ENCODE measurements at places on chromosomes 2 and 18.

- peak; percentile 49 for DNase-seq
Observed at GRCh38 chr2:230872968-230873660, 8.4 kb downstream of the ITM2C start.

DNA sequence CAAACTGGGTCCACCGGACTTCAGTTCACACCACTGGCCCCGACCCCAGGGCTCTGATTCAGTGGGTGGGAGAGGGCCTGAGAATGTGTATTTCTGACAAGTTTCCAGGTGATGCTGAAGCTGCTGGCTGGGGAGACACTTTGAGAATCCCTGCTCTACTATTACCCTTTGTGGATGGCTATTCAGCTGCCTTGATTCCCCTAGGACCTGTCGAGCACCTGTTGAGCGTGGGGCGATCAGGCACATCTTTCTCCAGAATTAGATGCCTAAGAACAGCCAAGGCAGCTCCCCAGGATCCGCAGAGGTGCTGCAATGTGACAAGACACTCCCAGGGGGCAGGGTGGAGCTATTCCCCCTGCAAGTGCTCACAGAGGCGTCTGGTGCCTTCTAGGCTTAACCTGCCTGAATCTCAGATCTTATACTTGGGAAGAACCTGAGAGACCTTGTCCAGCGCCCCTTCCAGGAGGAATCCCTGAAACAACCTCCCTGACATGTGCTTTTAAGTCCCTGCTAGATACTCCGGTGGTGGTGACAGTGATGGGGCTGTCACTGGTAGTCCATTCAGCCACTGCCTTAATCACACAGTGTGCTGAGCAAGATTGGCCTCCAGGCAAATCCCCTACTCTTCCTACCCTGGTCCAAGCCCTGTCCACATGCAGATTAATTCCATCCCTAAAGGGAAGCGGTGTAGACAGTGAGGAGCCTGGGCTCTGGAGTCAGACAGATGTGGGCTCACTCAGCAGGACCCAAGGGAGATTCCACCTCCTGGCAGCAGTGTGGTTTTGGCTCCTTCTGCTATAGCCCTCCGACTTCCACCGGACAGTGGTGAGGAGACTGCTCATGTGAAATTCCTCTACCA is 43.4 kb upstream of the OTOF start:
- DNase-seq: no peak

DNA sequence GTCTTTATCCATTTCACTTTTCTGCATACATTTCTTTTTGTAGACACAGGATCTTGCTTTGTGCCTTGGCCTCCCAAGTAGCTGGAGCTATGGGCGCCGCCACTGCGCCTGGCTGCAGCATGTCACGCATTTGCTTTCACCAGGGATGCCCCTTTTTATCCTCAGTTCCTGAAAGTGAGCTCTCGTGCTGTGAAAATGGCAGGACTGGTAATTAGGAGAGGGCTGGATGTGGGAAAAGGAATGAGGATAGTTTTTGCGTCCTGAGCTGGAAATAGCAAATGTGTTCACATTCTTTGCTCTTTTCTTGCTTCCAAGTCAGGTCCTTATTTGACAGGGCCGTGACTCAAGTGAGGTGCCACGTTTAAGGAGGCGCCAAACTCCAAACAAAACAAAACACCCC is 104.6 kb downstream of the LDLRAD4 start:
- no peak for DNase-seq

GRCh38 chr2:201915446-201915845 is 109.1 kb downstream of the CDK15 start:
- no peak for DNase-seq

- DNase-seq: no peak
Observed at GRCh38 chr2:234130777-234131181, 80.3 kb downstream of the SPP2 start.

Data from stimulated activated naive B cell treated with anti-CD40 and anti-IgM and Interleukin-4, amounts not matched to agents 10 μg/mL and 1 μg/mL and 100 μg/mL, for 72 hours (primary cell).